ENCODE measurements at places on chromosomes 7 and 10.

DNA sequence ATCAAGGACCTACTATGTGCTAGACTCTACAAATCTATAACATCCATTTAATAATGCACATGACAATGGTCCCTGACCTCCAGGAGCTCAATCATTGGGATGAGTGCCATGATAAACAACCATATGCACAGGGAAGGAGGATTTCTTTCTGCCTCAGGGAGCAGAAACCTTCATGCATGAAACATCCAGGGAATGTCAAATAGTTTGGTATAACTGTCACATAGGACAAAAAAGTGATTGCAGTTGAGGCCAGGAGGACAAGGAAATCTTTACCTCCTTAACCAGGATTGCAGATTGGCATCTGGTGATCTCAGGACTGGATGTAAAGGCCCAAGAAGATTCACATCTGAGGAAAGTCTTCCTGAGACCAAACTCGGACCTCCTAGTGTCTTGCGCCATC is 993.1 kb downstream of the KCNMA1 start:
- DNase-seq, result no peak

DNA sequence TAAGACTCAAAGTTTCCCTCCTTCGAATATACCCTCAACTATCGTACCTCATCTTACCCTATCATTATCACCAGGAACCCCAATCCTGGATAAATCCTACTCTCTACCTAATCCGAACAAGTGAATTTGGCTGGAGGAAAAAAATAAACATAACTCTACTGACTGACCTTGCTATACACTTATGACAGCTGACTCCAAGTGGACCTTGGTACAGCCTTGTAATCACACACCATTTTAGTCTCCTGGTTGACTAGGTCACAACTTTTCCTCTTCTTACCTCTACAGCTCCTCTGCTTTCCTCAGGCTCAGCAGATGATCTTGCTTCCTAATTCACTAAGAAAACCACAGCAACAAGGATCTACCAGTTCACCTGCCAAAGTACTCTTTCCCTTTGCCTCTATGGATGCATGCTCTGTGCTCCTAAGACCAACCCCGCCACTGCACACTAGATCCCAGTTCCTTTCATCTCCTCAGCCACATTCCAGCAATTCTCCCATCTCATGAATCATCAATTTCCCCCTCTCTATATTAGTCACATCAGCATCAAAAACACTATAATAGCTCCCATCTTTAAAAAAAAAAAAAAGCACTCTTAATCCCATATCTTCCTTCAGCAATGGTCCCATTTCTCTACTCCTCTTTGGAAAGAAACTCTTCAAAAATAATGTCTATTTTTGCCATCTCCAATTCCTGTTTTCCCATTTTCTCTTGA is 35.5 kb downstream of the COA1 start:
- DNase-seq, result no peak

- DNase-seq, result no peak
These were observed 109.9 kb downstream of the AHR start for GRCh38 chr7:17408245-17408903.

- DNase-seq, result no peak
These were observed 211.3 kb downstream of the BICC1 start for GRCh38 chr10:58723966-58724365.

DNA sequence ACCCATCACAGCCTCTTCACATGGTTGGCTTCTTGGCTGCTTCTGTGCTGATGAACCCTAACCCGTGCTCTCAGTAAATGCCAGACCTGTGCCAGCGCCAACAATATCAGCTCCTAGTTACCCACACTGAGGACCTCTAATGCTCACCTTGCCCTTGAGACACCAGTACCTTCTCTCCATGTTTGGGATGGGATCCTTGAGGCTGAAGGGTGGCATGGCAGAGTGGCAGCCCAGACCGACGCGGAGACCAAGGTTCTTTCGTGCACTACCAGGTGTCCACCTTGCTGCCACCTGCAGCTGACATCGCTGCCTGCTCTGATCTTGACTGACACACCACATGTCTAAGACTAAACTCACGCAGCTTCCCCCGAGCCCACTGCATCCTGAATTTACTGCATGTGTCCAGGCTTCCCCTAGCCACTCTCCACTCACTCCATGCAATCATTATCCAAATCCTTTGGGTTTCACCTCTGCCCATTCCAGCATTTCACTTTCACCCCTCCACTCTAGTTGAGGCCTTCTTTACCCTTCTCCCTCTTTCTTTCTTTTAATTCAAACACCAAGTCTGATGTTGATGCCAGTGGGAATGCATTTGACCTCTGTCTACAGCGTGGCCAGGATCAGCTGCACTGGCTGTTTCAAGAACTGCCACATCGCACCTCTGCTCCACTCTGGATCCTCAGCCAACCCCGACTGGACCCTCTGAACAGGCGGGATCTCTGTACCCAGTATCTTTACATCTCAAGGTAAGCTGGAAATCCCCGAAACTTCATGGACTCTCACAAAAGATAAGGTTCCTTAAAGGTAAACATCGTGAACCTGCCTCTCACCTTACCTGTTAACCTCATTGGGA is 294.9 kb downstream of the GLRX3 start:
- no peak for DNase-seq

DNA sequence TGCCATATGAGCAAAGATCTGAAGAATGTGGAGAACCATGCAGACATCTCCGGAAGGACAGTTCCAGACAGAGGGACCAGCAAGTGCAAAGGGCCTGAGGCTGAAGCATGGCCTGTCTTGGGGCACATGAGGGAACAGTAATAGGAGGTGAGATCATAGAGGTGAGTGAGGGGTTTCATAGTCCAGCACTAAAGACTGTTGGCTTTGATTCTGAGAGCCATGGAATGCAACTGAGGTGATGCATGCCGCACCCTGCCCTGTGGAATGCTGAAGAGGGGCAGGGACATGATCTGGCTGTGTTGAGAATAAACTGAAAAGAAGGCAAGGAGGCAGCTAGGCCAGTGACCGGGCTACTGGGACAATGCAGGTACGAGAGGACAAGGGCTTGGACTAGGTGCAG is 253.1 kb upstream of the KLF14 start:
- no peak for DNase-seq

- no peak for DNase-seq
These were observed 20.8 kb upstream of the OPTN start for GRCh38 chr10:13078912-13079775.
